ENCODE measurements at places on chromosomes 12 and 14.
A peak's percentile ranks its signal among the peaks of the same experiment; 100 is the strongest.

DNA sequence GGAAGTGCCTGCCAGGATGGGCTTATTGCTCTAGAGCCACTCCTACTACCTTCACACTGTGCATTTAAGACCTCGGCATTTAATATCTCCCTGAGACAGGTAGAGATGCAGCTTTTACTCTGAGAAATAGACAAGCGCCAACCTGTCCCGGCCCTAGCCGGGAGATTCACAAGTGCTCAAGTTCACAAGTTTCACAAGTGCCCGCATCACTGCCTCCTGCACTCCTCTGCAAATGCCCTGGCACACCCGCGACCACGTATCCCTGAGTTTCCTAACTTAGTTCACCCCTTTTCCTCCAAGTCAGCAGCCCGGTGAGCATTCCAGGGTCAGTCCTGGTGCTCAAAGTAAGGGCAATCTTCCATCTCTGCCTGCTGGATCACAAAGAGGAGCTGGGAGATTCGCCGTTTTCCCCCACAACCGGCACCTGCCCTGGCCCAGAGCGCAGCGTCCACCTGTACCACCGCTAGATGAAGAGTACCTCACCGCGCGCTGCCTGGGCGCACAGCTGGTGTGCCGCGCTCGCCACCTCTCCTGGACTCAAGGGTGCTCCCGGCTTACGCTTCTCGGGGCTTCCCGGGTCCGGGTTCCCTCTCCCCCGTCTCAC is 5.0 kb upstream of the SLC38A4 start:
- DNase-seq = no peak

- DNase-seq = no peak
These were observed 22.2 kb upstream of the NUAK1 start for GRCh38 chr12:106160915-106161314.

DNA sequence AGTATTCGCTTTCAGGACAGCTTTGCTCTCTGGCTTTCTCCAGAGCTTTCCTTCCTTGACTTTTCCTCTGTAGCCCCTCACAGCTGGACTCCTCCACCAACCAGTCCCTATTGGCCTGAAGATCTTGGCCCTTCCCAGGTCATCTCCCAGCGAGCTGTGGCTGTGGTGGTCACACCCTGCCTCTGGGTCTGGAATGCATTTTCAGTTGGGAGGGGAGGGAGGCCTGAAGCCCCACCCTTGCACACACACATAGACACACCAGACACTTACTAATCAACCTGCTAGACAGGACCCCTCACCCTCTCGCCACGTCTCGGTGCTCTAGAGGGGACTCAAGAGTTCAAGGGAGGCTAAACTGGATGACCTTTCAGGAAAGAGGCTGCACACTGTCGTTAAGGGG is 13.9 kb downstream of the JDP2 start:
- DNase-seq = no peak

DNA sequence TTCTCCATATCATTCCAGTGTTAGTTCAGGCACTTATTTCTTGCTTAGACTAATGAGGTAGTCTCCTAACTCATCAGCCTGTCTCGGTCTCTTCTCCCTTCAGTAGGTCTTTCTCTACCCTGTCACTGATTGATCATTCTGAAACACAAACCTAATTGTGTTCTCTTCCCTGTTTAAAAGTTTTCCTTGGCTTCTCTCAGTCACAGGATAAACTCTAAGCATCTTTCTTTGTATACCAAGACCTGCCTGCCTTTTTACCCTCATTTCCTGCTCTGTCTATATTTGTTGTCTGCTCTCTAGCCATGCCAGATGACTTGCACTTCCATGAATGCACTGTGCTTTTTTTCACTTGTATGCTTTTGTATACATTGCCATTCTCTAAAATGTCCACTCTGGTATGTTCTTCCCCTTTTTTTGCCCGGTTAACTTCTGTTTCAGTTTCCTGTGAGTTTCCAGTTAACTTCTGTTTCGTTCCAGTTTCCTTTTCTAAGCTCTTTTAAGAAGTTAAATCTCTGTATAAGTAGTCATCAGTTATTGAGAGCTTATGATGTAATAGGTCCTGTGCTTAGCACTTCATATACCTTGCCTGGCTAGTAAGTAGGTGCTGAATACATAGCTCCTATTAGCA is 12.8 kb downstream of the DIP2B start:
- no peak for DNase-seq

- DNase-seq = peak; percentile 72
These were observed 48.5 kb downstream of the SAV1 start for GRCh38 chr14:50619569-50620141.

GRCh38 chr12:127809275-127809674 is 457.7 kb upstream of the TMEM132C start:
- peak; percentile 15 for DNase-seq

DNA sequence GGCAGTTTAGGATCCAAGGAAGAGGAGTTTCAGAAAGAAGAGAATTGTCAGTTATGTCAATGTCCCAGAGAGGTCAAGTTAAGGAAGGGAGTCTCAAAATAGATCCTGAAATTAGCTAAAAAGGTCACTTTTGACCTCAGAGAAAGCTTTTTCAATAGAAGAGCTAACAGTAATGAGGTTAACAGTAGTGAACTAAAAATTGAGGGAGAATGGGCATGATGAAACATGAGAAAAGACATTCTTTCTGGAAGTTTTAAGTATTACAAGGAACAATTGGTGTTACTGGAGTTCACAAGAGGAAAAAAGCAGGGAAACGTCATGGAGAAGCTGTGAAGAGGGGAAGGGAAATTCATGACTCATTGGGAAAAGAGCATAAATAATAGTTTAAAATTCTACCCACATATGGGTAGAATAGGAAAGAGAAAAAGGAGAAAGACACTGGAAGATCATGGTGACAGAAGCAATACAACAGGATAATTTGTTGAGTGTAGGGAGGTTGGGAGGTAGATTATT is 381.2 kb upstream of the FAR2 start:
- no peak for DNase-seq

GRCh38 chr14:101122237-101123141 is 219.0 kb upstream of the RTL1 start:
- DNase-seq = no peak

GRCh38 chr12:79388011-79388410 is 302.8 kb downstream of the PAWR start:
- DNase-seq = no peak

- DNase-seq = no peak
These were observed 1094.4 kb downstream of the BCL11B start for GRCh38 chr14:98177551-98177950.

DNA sequence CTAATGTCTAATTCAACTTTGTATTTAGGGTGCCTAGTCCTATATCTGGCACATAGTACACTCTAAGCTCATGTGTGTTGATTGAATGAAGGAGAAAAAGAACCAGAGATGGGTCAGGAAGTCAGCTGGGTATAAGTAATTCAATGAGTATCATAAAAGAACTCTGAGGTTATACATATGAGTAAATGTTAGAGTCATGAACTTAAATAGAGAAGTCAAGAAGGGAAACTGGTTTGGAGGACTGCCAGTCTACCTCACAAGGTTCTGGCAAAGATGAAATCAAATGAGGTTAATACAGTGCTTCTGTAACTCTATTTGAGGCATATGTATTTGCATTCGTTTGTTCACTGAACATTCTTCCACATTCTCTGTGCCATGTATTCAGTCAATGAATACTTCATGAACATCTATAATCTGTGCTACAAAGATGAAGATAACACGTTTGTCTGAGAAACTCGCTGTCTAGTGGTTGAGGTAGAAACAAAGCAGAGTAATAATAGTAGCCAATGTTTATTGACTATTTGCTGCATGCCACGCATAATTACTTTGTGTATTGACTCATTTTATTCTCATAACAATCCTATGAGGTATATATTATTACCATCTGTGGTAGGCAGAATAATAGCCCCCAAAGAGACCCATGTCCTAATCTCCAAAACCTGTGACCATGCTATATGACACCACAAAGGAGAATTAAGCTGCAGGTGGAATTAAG is 88.9 kb downstream of the PTGER2 start:
- no peak for DNase-seq

- DNase-seq = no peak
These were observed 130.4 kb downstream of the PAWR start for GRCh38 chr12:79560225-79560889.

DNA sequence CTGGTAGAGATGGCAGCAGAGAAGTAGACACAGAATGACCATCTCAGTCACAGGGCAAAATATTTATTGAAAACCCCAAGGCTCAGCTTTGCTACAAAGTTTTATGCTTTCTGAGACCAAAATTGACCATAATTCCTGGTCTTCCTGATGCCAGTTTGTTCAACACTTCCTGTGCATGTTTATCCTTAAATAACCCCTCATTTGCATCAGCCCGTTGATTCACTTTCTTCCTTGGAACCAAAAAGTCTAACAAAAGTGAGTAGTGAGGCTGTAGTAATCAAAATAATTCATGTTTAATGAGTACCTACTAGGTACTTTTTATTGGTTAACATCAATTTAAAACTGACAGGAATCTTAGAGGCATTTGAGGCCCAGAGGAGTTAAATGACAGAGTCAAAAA is 51.7 kb downstream of the TRHDE start:
- DNase-seq = no peak

DNA sequence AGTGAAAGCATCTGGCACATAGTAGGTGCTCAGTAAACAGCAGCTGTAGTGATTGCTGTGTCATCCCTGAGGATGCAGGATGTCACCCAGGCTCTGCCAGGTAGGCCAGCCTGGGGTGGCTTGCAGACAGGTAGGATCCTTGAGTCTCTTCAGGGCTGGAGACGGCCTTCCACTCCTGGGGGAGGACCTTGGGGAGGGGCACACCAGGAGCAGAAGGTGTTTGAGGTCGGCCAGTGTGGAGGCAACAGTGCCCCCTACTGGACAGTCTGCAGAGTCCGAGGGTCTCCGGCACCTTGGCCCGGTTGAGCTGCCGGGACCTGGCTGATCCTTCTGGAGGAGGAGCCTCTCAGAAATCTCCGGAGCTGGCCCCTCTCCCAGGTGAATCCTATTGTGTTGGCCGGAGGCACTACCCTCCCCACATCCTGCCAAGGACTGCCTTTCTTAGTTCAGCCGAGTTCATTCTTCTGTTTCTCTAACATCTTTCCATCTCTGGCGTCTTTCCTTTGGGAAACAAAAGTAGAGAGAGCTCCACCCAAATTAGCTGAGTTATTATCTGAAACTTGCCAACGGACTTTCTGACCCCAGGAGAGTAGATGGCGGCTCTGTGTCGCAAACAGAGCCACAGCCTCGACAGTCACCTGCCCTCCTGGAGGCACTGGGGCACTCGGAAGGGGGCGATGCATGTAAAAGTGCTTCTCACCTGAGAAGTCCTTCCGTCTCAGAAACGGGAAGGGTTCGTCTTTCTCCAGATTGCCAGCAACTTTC is 41.8 kb upstream of the CLMN start:
- DNase-seq = no peak

DNA sequence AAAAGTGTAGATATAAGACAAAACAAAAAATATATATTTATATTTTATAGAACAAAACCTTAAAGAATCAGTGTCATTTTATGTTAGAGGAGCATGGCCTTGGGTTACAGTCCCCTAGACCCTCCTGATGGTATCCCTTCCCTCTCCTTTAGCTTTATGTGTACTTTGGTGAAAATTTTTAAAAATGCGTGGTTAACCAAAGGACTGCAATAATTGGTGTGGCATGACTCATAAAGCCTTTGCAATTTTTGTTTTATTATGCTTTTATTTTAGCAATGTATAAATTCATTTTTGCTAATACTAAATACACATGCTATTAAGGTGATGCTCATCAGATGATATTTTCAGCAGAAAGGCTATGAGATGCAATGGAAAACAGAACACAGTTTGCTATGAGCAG is 264.4 kb downstream of the SYT1 start:
- DNase-seq = no peak

DNA sequence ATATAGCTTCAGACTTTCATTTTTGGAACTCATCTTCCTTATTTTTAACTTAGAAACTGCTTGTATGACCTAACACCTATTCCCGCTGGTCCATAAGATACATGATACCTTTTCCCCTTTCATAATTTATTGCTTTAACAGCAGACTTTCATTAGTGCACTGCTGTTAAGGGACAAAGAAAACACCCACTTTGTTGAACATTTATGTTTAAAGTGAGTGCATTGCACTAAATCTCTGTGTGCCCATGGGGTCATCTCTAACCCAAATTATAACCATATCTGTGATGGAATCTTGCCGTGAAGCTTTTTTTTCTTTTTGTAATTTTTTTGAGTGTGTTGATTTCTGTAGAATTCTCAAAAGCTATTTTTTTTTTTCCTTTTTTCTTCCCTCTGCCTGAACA is 261.8 kb downstream of the TMTC2 start:
- no peak for DNase-seq

GRCh38 chr12:113413488-113413939 is 8.7 kb upstream of the SDSL start:
- DNase-seq = no peak

DNA sequence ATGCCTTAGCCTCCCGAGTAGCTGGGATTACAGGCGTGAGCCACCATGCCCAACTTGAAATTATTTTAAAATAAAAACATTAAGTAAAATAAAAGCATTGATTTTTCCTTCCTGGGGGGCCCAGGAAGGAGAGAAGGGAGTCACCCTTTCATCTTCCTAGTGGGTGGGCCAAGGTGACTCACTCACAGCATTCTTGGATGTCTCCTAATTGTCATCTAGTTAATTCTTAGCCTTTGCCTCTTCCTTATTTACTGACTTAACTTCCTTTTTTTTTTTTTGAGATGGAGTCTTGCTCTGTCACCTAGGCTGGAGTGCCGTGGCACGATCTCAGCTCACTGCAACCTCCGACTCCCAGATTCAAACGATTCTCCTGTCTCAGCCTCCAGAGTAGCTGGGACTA is 29.2 kb downstream of the TMEM120B start:
- no peak for DNase-seq

- DNase-seq = peak; percentile 79
These were observed 16.4 kb upstream of the SP7 start for GRCh38 chr12:53352331-53353256.

- no peak for DNase-seq
These were observed 98.6 kb downstream of the NT5DC3 start for GRCh38 chr12:103742349-103742932.

- DNase-seq = no peak
These were observed 71.1 kb downstream of the CATSPERB start for GRCh38 chr14:91660790-91661189.

- DNase-seq = no peak
These were observed 84.4 kb upstream of the DDHD1 start for GRCh38 chr14:53237488-53237887.

- no peak for DNase-seq
These were observed 73.5 kb downstream of the TNFAIP2 start for GRCh38 chr14:103196716-103197115.

GRCh38 chr12:123061441-123062205 is 81.1 kb downstream of the ARL6IP4 start:
- DNase-seq = no peak

GRCh38 chr12:122054842-122055520 is 23.6 kb upstream of the MLXIP start:
- no peak for DNase-seq

GRCh38 chr12:65685514-65685913 is 138.8 kb upstream of the HMGA2 start:
- DNase-seq = no peak

GRCh38 chr14:85752175-85752574 is 222.2 kb downstream of the FLRT2 start:
- DNase-seq = no peak

GRCh38 chr12:30806989-30807694 is 52.4 kb upstream of the CAPRIN2 start:
- DNase-seq = no peak

GRCh38 chr12:67910360-67911274 is 78.6 kb upstream of the IFNG-AS1 start:
- DNase-seq = no peak

- no peak for DNase-seq
These were observed 101.3 kb downstream of the SCARB1 start for GRCh38 chr12:124762384-124762783.

- no peak for DNase-seq
These were observed 6.9 kb downstream of the TMBIM6 start for GRCh38 chr12:49748306-49748705.

- peak; percentile 56 for DNase-seq
These were observed 30.4 kb downstream of the DLGAP5 start for GRCh38 chr14:55160989-55161388.

All from hippocampal formation (tissue), 2 donors.